ENCODE measurements at places on chromosomes 5 and 9. TPM values are rescaled to one million over a fixed set of nuclear protein-coding genes. Genes with fewer than 3 reads are reported as not detected.

Gene FUT7
- not detected for total RNA-seq

Gene NKD2
- total RNA-seq = 0.22 TPM

Gene PRPF4
- 18.3 TPM for total RNA-seq

Gene TMEM232
- 0.44 TPM for total RNA-seq

Gene RLN2
- 0.65 TPM for total RNA-seq

Gene SAXO1
- not detected for total RNA-seq

Gene ARSK
- total RNA-seq = 1.6 TPM

Gene ASB6
- total RNA-seq = 9.6 TPM

Gene NUTM2F
- total RNA-seq = not detected

Gene OBP2B
- not detected for total RNA-seq

Gene HTR4
- total RNA-seq = not detected

Gene SGCD
- under 0.01 TPM for total RNA-seq

Gene PHYHD1
- 0.20 TPM for total RNA-seq

- DNase-seq = no peak
Measured at GRCh38 chr5:134240421-134240962, 14.6 kb upstream of the PPP2CA start.

DNA sequence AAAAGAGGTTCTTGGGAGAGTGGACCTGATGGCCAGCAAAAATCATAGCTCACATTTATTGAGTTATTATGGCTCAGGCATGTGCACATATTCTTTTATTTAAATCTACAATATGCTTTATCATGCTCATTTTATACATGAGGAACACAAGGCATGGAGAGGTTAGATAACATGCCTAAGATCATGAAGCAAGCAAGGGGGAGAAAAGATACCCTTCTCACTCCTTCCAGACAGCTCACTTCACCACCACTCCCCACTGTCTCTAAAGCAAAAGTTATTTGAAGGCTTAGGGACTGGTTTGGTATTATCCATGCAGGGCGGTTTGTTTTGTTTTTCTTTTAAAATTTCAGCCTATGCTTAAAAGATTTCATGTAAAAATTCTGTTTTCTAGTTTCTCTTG lies 59.0 kb upstream of the PDE8B start:
- no peak for DNase-seq

- peak; percentile 75 for DNase-seq
Measured at GRCh38 chr9:123353984-123354591, 1.9 kb upstream of the CRB2 start.

- no peak for DNase-seq
Measured at GRCh38 chr5:56262279-56262678, 29.1 kb upstream of the ANKRD55 start.

- DNase-seq = no peak
Measured at GRCh38 chr9:69443178-69443577, 118.2 kb downstream of the ENTREP1 start.

- no peak for DNase-seq
Measured at GRCh38 chr5:134097211-134097749, 17.2 kb upstream of the TCF7 start.

DNA sequence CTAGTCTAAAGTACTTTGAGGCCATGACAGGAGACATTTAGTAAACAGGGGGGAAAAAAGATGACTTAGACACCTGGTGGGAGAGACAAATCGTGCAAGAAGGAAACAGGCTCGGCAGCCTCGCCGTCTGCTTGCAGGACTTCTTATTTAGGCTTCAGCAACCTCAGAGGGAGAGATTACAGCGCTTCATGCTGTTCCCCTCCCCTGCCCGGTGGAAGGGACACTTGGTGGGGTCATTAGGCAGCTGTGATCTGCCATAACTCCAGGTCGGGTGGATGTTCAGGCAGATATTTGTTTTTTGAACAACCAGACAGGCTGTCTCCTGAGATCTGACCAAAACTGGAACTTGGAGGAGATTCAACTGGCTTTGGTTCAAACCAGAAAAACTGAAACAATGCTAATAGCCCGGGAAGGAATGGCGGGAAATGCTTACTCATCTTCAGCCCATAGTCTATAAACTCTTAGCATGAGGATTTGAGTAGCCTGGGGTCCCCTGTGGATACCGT lies 38.1 kb upstream of the CD180 start:
- peak; percentile 90 for DNase-seq

GRCh38 chr5:392431-392988 lies 50.5 kb upstream of the EXOC3 start:
- DNase-seq = no peak

DNA sequence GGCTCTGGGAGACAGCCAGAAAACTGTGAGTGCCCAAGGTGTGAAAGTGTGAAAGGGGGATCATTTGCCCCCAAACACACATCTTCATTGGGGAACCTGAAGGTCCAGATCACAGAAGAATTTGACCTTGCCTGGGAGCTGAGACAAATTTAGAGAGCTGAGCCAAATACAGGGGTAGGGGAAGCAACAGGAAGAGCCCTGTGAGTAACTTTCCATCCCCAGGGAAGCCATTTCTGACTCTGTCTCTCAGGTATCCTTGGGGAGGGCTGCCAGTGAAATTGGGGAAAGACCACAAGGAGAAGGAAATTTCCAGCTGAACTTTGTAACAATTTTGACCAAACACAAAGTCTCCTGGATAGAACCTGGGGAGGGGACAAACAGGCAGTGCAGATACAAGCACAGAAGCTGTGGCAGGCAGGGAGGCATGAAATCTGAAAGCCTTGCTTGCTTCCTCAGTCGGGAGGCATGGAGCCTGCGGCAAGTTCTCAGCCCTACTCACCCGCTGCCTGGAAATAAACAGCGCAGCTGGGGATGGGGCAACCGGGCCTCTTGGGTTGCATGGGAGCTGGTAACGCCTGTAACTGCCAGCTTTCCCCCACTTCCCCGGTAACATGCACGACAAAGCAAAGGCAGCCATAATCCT lies 31.5 kb upstream of the ZCCHC9 start:
- DNase-seq = no peak

DNA sequence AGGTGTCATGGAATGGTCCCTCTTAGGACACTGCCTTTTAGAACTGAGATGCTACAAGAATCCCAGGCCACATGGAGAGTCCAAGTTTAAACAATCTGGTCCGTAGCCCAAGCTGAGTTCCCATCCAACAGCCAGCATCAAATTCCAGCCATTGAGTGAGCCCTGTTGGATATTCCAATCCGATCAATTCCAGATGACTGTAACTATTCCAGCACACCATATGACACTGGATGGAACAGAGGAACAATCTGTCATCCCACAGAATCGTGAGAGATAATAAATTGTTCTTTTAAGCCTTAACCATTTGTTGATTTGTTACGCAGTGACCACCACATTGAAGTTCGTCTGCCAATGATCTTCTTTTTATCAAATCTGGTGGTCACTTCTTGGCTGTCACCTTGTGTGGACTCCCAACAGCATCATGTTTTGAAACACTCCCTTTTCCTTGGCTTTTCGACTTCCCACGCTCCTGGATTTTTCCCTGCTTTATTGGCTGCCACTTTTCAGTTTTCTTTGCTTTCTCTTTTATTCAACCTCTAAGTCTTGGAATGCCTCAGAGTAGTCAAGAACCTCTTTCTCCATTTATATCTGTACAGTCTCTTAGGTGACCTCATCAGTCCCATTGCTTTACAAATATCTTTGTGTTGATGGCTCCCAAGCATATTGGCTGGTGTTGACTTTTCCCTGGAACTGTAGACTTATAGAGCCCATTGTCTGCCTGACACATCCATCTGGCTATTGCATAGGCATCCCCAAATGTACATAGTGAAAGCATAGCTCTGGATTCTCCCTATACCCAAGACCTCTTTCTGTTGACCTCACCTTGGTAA lies 46.1 kb downstream of the TNFSF15 start:
- DNase-seq = no peak

- peak; percentile 28 for DNase-seq
Measured at GRCh38 chr5:38473008-38473407, 83.4 kb downstream of the LIFR start.

GRCh38 chr5:958701-959571 lies 49.7 kb upstream of the NKD2 start:
- no peak for DNase-seq

- DNase-seq = no peak
Measured at GRCh38 chr5:59891962-59892643, 1.4 kb downstream of the PDE4D start.

DNA sequence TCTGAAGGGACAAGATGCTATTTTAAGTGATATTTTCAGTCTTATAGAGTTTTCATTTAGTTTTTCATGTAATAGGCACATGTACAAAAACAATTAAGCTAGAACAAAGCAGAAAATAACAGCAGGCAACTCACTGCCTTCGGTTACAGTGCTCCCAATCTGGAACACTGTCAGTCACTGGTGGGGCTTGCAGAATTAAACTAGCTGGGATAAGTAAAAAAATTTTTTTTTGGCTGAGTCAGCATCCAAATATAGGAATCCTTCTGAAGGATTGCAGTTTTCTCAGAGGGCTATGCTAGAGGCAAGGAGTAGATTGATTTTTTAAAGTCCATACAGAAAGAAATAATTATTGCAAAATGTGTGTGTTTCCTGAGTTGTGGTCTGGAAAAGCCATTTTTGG lies 250.2 kb upstream of the RFX3 start:
- no peak for DNase-seq

DNA sequence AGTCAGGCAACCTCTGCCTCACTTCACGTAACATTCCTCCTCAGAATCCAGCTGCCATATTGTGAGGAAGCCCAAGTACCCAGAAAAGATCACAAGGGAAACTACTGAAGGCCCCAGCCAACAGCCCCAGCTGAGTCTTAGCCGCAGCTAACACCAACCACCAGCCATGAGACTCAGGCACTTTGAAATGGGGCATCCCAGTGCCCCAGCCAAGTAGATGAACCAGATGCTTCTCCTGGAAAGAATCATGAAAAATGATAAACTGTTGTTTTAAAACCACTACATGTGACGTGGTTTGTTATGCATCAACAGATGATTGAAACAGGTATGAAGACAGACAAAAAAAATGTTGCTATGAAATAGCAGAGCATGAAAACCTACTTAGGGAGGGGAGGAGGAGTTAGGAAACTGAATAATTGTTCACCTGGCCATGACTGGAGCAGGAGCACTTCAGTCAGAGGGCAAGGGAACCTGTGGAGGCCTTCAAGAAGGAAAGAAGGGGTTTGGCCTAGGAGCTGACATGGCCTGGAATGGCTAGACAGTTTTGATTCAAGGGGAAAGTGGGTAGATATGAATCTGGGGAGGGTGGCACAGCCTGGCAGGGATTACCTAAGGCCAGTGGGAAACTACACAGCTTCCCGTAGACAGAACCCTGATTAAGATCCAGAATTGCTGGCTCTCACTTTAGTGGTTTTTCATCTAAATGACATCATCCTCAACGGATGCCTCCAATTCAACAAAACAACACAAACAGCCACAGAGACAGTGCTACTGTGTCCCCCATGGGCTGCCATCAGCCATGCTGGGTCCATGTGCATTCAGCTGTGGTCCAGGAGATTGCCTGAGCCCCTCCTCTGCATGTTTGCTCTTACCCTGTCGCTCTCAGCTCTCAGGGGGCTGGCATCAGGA lies 211.6 kb downstream of the SYK start:
- DNase-seq = no peak

DNA sequence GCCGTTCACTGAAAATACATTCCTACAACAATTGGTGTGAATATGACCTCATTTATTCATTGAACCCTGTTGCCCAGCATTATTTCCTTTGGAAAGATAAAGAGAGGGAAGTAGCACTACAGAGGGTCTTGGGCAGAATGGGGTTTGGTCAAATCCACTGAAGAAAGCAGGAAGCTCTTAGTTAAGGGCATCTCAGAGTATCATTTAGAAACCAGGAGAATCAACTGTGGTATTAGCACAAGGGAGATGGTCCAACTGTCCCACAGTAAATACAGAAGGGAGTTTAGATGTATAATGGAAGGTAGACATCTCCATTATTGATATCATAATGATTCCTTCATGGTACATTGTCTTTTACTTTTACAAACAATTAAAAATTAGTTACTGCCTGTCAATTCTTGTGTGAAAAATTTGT lies 47.1 kb downstream of the LIX1 start:
- DNase-seq = no peak

DNA sequence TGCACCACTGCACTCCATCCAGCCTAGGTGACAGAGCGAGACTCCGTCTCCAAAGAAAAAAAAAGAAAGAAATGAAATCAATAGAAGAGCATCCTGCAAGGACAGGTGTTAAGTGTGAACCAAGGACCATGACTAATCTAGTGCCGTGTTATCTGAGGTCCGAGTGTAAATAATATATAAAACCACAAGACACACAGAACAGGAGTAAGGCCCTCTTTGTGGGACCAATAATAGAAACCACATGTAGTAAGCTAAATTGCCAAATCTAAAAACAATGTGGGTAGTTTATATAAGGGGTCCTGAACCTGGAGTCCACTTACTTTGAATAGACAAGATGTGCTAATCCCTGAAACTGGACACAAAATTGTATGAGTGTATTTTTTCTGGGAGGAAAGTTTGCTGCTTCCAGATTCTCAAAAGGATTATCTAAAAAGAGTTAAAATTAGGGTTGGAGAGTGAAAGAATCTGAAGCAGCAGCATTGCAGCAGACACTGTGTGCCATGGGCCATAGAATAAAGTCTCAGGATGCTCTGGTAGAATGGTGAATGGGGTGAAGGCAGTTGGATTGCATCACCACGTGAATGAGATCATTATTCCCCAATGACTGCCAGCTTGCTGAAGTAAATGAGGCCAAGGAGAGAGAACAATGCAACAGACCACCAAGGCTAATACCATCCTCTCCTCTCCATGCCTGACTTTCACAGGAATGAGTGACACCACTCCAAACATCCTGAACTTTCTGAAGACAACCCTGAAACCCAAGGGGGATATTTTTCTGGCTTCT lies 222.7 kb downstream of the DCP2 start:
- DNase-seq = peak; percentile 49

DNA sequence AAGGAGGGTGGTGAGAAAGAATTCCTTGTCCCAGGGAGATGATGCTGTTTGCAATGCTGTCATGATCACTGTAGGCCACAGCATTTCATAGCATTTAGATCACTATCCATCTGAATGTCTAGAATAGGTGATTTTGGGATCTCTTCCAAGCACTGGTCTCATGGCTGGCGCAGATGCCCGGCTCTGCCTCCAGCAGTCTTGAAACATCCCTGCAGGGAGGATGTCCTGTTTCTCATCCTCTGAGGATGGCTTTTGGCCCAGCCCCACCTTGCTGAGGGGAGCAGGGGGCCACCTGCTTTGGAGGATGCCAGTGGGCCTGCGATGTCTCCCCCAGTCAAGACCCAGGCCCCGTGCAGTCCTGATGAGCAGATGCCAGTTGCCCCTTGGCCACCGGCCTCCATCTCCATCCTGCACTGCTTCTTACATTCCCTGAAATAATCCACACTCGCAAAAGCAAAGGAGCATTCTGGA lies 63.5 kb upstream of the GARNL3 start:
- no peak for DNase-seq

DNA sequence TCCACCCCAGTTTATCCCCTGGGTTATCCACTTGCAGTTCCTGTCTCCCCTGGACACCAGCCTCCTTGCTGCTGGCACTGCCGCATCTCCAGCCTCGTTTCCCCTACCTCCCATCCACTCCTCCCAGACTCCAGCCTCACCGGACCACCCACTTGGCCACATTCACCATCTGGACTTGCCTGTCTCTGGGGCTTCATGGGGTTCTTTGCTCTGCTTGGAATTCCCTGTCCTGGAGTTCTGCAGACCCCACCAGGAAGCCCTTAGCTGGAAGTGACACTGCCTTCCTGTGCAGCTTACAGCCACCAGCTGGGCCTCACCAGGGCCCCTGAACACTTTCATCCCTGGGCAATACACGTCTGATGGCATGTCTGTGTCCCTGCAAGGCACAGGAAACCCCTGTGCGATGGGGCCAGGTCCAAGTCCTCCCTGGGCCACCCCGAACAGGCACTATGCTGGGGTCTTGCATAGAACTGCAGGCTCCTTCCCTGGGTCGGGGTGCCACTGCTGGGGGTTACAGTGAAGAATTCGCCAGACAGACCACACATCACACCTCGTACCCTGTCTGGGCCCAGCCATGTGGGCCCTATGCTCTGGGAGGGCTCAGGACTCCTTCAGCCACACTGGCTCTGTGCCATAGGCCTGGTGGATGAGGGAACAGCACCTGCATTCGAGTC lies 3.0 kb downstream of the FLT4 start:
- no peak for DNase-seq

Measured in lung microvascular endothelial cell (primary cell).